ENCODE measurements at places on chromosomes 5 and 9.

DNA sequence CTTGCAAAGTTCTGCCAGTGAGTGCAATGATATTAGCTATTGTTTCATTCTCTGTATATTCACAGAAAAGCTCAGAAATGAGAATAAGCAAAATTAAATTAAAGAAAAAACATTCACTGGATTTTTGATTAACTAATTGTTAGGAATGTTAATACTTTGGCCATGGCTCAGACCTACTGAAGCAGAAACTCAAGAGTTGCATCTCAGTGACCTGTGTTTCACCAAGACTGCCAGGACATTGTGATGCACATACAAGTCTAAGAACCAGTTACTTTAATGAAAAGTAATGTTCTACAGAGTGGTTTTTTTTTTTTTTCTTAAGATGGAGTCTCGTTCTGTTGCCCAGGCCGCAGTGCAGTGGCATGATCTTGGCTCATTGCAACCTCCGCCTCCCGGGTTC, 464.9 kb upstream of the NMUR2 start:
- no peak for DNase-seq

- no peak for DNase-seq
These were observed 143.9 kb downstream of the SNCAIP start for GRCh38 chr5:122455939-122456338.

GRCh38 chr5:153429761-153430380, 60.6 kb upstream of the GRIA1 start:
- DNase-seq, result no peak

DNA sequence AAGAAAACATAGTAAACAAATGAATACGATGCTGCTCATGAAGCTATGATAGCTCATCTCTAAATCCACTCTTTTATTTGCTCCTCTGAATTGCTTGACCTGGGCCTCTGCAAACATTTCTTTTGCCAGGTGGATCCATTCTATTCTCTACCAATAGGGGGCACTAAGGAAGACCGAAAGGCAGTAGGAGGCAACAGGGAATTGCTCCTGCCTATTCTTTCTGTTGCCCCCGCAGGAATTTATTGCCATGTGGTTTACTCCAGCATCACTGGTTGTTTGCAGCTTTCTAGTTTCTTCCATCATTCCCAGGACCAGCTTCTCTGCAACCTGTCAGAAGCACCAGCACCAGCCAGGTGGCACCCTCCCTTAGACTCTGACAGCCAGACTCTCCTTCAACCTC, 5.3 kb downstream of the GAPT start:
- DNase-seq, result no peak

- DNase-seq, result no peak
These were observed 18.8 kb downstream of the MAP1B start for GRCh38 chr5:72125941-72126620.

DNA sequence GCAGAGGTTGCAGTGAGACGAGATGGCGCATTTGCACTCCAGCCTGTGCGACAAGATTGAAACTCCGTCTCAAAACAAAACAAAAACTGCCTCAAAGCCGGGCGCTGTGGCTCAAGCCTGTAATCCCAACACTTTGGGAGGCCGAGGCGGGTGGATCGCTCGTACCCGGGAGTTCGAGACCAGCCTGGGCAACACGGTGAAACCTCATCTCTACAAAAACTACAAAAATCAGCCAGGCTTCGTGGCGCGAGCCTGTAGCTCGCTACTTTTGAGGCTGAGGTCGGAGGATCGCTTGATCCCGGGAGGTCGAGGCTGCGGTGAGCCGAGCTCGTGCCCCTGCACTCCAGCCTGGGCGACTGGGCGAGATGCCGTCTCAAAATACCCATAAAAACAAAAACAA, 988 bp downstream of the GFM2 start:
- DNase-seq, result no peak

- DNase-seq, result no peak
These were observed 193.1 kb upstream of the PTGER4 start for GRCh38 chr5:40486437-40487275.

DNA sequence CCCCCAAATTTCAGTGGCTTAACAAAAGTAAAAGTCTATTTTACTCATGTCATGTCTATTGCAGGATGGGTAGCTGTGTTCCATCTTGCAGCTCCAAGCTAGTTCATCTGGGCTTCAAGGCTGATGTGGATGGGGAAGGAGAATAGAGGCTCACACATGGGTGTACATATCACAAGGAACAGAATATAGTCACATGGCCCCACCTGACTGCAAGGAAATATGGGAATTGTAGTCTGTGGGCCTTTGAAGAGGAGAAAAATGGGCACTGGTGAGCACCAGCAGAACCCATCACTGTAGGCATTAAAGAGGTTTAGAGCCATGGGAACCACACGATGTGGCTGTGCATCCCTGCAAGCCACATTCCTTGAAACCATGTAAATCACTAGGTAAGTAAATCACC, 17.9 kb upstream of the TRIO start:
- DNase-seq, result no peak

DNA sequence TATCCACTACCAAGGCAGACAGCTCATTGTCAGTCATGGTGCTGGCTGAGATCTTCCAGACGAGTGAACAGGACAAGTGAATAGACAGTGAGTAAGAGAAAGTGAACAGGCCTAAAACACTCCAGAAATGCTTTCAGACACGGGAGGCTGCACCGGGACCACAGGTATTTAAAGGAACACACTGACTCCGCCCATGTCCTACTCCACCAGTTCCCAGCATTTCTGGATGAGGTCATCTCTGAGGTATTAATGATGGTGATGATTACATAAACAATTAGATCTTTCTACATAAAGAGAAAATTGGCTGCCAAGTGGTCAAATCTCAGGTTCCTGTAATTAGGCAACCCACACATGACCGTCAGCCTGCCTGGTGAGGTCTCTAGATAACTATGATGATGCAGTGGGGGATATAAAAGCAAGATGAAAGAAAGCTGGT, at the start of gene ACTBL2:
Gene ACTBL2, minus strand, starts transcription at position 141 of the 436 bp plus-strand sequence. Its CDS starts 104 bp downstream, at position 37.
- no peak for DNase-seq

DNA sequence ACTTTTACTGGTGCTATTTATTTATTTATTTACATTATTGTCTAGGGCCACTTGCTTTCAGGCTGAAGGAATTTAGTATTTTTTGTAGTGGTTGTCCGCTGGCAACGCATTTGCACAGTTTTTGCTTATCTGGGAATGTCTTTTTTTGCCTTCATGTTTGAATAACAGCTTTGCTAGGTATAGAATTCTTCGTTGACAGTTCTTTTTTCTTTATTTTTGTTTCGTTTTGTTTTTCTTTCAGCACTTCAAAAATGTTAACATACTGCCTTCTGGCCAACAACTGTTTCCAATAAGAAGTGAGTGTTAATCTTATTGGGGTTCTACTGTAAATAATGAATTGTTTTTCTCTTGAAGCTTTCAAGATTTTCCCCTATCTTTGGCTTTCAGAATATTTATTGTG, 252.7 kb upstream of the TARS1 start:
- no peak for DNase-seq

GRCh38 chr9:3830291-3830690, 304.5 kb upstream of the RFX3 start:
- DNase-seq, result no peak

DNA sequence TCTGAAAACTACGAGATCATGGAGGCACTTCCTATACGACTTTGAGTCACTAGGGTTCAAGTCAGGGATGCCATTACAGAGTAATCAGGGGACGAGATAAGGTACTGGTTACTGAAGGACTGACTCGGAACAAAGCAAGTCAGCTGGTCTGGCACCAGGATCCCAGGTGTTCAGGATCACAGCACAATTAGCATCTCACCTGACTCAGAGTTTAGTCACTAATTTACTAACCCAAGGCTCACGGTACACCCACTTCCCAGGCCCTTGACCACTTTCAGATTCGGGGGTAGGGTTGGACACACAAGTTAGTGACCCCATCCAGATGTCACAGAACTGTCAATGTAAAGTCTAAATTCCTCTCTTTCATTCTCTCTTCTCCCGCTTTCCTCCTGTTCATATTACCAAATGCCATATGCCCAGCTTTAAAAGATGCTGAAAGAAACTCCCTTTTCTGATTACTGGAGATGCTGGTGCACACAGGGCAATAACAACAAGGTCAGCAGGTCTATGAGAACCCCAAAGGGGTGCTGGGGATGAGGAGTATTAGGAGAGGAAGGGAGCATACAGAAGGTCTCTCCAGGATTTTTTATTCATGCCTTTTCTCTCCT, 657.8 kb downstream of the TLE1 start:
- DNase-seq, result no peak

Data from D721Med (cell line).